Activated naive CD8-positive, alpha-beta T cell treated with anti-CD3 and anti-CD28 coated beads, Interleukin-2, amount 10 ng/mL, durations not matched to agents 7 days and 5 days (primary cell): ENCODE measurements at places on chromosomes 7 and 10. TPM values are rescaled to one million over a fixed set of nuclear protein-coding genes. Genes with fewer than 3 reads are reported as not detected.

ATRNL1 gene
- total RNA-seq = not detected

LBX1 gene
- total RNA-seq = not detected

PSD gene
- 3.6 TPM for total RNA-seq

HMX3 gene
- not detected for total RNA-seq

PTPRN2 gene
- total RNA-seq = 4.5 TPM

MKX gene
- total RNA-seq = 0.08 TPM

PIK3CG gene
- 55.9 TPM for total RNA-seq

GJC3 gene
- not detected for total RNA-seq

PAX4 gene
- not detected for total RNA-seq

CCDC7 gene
- 34.5 TPM for total RNA-seq

PNLIPRP1 gene
- not detected for total RNA-seq

EGR2 gene
- total RNA-seq = 1.4 TPM

TMEM270 gene
- not detected for total RNA-seq

MGAM2 gene
- not detected for total RNA-seq

PROSER2 gene
- 1.2 TPM for total RNA-seq

MBL2 gene
- not detected for total RNA-seq

VWA2 gene
- not detected for total RNA-seq

SPOCK2 gene
- total RNA-seq = 371 TPM

FAM180A gene
- total RNA-seq = not detected

DYNC1I1 gene
- not detected for total RNA-seq

UBE2H gene
- 35.6 TPM for total RNA-seq

CBLL1 gene
- 52.1 TPM for total RNA-seq

ANKRD61 gene
- total RNA-seq = not detected

VPS37D gene
- 0.86 TPM for total RNA-seq

PLEKHS1 gene
- not detected for total RNA-seq

PPP1R3C gene
- total RNA-seq = not detected

SPDYE5 gene
- not detected for total RNA-seq

CDH23 gene
- total RNA-seq = 3.7 TPM
